ENCODE measurements at places on chromosomes 3 and 15.

DNA sequence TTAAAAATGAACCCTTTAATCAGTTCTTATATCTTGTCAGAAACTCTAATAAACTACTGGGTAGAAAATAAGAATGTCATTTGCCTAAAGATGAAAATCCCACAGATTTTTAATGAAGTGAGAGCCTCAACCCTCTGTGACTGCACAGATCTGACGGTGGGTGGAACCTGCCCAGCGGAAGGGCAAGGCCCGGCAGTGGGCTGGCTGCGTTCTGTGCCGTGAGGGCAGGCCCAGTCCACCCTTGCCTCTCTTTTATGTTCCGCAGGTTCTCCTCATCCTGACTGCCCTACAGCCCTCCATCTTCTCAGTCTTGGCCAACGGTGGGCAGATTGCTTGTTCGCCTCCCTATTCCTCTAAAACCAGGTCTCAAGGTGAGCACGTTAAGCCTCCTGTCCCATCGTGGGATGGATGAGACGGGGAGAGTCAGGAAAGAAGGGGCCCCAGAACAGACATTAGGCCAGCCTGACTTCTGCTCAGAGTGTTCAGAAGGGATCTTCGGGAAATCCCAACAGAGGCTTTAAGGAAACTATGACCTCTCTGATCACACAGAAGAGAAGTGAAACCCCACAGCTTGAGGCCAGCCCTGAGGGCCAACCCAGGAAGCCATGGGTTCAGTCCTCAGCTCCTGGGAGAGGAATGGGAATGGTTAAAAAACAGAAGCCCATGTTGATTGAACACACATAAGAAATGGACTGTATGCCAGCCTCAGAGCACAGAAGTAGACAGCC lies 16.0 kb downstream of the SLC51A start:
- H3K36me3 ChIP-seq = peaks cover 6% of the 10 kb centered on the region
- H3K27me3 ChIP-seq = no peaks in the 10 kb centered on the region
- no peak for DNase-seq
- no peaks in the 10 kb centered on the region for H3K4me1 ChIP-seq
- H3K4me3 ChIP-seq = no peak overlapping the region

DNA sequence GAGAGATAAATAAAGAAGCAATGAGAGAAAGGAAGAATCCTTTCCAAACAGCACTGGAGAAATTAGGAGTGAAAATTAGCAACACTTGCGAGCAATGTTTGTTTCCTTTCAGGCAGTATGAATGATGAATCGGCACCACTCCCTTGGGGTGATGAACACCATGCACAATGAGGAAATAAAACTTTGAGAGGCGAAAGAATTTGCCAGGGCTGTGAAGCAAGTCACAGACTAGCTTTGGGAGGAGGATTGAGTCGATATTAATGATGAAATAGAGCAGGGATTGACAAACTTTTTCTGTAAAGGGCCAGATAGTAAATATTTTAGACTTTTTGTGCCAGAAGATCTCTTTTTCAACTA lies 237.7 kb downstream of the AGBL1 start:
- no peak for DNase-seq
- H3K27me3 ChIP-seq = no peaks in the 10 kb centered on the region
- no peak overlapping the region for H3K27ac ChIP-seq
- H3K4me3 ChIP-seq = no peak overlapping the region
- H3K4me1 ChIP-seq = no peaks in the 10 kb centered on the region

DNA sequence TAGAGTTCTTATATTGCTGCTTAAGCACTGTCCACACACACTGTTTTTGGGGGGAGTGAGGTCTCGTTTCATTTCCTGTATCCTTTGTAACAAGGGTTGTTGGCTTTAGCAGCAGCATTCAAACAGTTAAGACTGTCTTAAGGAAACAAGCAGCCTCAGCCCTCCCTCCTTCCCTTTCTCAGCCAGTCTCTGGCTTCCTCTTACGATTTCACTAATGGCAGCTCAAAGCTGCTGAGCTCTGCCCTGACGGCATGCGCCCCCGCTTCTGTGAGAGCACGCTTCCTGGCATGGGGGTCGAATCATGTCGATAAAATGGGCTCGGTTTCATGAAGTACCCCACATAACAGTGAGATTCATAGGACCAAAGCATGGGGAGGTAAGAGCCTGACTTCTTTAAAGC lies 105.0 kb downstream of the KLHL25 start:
- DNase-seq = peak; percentile 59
- peak overlapping the region; percentile 88 for H3K27ac ChIP-seq
- peak overlapping the region; percentile 83 for H3K4me3 ChIP-seq
- peaks cover 45% of the 10 kb centered on the region for H3K4me1 ChIP-seq

- DNase-seq = no peak
- no peak overlapping the region for H3K27ac ChIP-seq
- no peaks in the 10 kb centered on the region for H3K4me1 ChIP-seq
Observed at GRCh38 chr3:78165876-78166275, 1126.0 kb downstream of the ROBO2 start.

GRCh38 chr3:147518465-147518864 lies 109.3 kb downstream of the ZIC1 start:
- H3K4me3 ChIP-seq = no peak overlapping the region
- no peak for DNase-seq
- no peak overlapping the region for H3K27ac ChIP-seq

GRCh38 chr15:32743411-32744140 lies 25.8 kb downstream of the GREM1 start:
- no peaks in the 10 kb centered on the region for H3K36me3 ChIP-seq
- H3K27me3 ChIP-seq = no peaks in the 10 kb centered on the region
- no peak overlapping the region for H3K27ac ChIP-seq
- DNase-seq = no peak

All from naive thymus-derived CD4-positive, alpha-beta T cell (primary cell).